ENCODE measurements at places on chromosomes 2 and 18.

GRCh38 chr2:71646028-71646427 is 192.7 kb downstream of the DYSF start:
- DNase-seq, result no peak

DNA sequence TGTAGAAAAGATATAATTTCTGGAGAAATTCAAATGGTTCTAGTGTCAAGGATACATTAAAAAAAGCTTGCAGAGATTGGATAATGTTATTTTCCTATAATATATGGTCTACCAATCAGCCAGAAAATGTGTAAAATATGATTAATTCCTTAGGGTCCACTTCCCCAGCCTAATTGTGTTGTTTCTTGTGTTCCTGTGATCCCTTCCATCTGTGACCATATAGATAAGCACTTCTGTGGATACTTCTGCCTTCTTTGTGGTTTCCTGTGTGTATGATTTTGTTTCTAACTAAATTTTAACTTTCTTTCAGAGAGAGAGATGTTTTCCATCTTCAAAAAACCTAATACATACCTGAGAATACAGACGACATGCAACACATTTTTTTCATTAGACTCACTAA is 367.1 kb upstream of the PIK3C3 start:
- DNase-seq, result no peak

GRCh38 chr2:148552675-148553331 is 91.7 kb upstream of the EPC2 start:
- DNase-seq, result no peak

GRCh38 chr2:26840937-26841610 is 6.9 kb upstream of the DPYSL5 start:
- no peak for DNase-seq

- no peak for DNase-seq
Observed at GRCh38 chr18:8869696-8870095, 164.3 kb downstream of the MTCL1 start.

GRCh38 chr2:43269706-43270105 is 43.3 kb upstream of the ZFP36L2 start:
- no peak for DNase-seq

DNA sequence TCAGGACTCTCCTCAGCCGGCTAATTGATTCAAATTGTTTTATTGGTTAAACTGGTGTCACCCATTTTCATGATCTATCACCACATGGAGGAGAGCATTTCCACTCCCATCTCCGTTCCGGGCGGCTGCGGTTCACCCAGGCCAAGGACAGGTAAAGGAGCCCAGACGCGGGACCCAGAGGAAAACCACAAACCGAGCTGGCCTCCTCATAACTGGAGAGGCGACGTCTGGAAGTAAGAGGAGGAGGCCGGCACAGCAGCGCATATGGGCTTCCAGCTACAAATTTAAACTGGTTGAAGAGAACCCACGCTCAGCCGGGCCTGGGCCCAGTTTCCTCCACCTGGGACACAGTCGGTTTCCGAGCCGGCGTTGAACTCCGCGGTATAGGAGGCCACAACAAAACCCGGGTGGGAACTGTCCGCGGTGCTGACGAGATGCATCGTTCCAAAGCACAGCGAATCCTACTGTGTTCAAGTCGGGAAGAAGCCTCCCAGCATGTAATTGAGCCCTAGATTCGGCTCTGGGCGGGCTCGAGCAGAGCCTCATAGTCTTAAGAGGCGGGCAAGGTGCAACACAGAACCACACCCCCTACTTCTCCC is 3.0 kb upstream of the SKOR2 start:
- no peak for DNase-seq

DNA sequence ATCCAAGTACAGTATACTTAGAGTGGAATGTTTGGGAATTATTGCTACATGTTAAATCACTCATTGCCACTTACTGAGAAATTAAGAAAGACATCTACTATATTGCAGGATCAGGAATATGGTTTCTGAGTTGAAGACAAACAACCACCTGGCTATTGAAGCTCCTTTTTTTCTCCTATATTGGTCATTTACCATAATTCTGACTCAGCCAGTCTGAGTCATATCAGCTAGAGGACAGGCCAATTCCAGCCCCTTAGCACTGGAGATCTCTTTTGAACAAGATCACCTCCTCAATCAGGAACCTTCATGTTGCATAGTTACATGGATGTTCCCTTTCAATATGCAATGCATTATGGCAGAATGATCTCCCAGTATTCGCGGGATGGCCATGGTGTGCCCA is 42.7 kb upstream of the CDH19 start:
- DNase-seq, result no peak

GRCh38 chr2:76445880-76446279 is 735.2 kb upstream of the GCFC2 start:
- no peak for DNase-seq

GRCh38 chr2:112204411-112204810 is 50.4 kb downstream of the ZC3H8 start:
- no peak for DNase-seq

- no peak for DNase-seq
Observed at GRCh38 chr2:714005-714741, 37.0 kb upstream of the TMEM18 start.

DNA sequence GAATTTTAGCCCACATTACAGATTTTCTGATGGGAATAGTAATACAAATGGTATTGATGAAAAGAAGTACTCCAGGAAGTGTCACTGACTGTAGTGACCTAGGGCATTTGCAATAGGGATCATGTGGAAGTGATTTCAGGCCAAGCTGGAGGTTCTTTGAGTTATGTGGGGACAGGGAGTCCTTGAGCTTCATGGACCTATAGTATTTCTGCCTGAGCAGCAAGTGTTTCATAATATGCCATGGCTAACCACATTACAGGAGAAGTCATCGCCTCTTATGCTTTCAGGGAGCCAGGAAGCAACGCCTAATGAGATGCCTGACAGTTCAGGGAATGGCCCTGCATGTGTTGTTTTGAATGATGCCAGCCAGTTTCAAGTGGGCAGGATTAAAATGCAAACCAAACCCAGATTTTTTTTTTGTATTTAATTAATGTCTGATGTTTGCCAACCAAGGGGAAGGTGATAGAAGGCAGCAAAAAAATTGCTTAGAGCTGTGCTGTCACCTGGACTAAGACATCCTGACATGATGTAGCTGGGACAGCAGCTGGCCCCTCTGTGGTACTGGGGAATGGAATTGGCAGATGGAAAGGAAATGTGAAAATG is 109.5 kb downstream of the RAPGEF4 start:
- DNase-seq, result no peak

- DNase-seq, result no peak
Observed at GRCh38 chr2:158761621-158762020, 33.5 kb upstream of the DAPL1 start.

DNA sequence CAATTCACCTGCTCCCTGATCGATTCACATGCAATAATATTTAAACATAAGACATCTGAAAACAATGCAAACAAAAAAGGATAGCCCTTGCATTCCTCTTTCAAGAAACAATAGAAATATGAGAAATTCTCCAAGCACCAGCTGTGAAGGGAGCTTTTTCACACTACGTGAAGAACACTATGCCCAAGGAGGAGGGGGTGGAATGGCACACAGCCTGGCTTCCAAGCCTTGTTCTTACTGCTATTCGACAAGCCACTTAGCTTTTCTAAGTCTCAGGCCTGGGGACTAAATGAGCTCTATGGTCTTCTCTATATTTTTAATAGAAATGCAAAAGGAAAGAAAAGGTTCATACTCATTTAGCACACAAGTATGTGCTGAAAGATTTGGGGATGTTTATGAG is 92.2 kb upstream of the CHRNA1 start:
- DNase-seq, result no peak

GRCh38 chr18:10265560-10266333 is 188.7 kb upstream of the APCDD1 start:
- DNase-seq, result no peak

DNA sequence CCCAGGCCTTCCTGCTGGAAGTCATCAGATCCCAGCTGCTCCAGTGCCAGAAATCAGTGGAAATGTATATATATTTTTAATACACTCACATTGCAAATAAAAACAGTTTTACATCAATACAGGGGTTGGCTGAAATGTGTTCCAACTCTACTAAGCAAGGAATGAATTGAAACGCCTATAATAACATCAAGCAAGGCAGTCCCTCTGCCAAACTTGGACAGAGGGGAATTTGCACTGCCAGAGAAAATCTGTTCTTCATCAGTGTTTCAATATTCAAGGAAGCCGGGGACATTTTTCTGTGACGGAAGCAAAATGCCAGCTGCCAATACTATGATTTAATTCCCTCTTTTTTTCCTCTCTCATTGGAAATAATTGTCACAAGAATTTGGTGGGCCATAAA is 335.3 kb downstream of the TNS1 start:
- no peak for DNase-seq
